Activated CD4-positive, alpha-beta T cell treated with anti-CD3 and anti-CD28 coated beads, Interleukin-2, Interleukin-6, amounts not matched to agents 100 ng/mL and 50 ng/mL, durations not matched to agents 16 hours and 8 hours (primary cell): ENCODE measurements at places on chromosomes 5 and 9.

DNA sequence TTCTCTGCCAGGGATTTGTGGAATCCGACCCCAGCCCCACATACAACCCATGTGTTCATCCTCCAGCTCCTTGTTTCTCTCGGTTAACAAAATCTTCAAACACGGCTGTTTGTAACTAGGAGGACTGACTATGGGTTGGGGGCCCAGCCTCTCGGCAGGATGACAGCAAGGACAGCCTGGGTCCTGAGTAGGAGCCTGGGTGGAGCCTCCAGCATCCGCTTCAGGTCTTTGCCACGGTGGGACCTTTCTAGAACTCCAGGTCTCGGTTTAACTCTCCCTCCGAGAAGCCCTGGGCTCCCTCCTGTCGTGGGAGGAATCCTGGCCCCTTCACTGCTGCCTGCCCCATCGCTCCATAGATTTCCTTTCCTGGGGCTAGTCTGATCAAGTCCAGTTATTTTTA, 248.5 kb downstream of the PBX3 start:
- no peak for DNase-seq

- no peak for DNase-seq
Measured at GRCh38 chr9:95770653-95771131, 104.8 kb upstream of the ERCC6L2 start.

DNA sequence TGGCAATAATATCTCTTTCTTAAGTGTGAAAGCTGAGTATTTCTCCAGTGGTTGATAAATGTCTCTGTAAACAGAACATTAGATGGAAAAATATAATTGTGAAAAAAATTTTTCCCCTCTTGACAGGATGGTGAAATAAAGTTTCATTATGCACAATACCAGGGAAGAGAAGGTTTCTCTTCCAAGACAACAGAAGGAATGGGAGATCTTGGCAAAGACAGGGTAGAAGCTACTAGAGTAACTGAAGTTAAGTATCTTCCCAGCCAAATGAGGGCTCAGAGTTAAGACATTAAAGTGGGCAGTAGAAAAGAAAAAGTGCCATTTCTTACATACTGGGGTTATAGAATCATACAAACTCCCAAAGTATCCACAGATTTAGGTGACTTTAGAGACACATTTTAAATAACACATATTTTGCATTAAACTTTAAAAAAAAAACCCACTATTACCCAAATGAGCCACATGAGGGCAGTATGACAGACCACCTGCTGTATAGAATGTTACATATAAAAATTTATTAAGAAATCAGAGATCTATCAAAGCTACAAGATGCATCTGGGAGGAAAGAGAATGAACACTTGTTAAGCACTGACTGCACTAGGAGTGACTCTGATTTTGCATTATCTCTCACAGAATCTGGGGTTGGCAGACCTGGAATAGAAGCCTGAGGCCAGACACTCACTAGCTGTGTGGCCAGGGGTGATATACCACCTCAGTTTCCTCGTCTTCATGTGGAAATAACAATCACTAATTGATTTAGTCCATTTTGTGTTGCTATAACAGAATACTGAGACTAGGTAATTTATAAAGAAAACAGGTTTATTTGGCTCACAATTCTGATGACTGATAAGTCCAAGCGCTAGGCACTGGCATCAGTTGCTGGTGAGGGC, 98.5 kb downstream of the ARSB start:
- DNase-seq, result no peak

- peak; percentile 82 for DNase-seq
Measured at GRCh38 chr5:178234750-178235587, 2.4 kb upstream of the PHYKPL start.

DNA sequence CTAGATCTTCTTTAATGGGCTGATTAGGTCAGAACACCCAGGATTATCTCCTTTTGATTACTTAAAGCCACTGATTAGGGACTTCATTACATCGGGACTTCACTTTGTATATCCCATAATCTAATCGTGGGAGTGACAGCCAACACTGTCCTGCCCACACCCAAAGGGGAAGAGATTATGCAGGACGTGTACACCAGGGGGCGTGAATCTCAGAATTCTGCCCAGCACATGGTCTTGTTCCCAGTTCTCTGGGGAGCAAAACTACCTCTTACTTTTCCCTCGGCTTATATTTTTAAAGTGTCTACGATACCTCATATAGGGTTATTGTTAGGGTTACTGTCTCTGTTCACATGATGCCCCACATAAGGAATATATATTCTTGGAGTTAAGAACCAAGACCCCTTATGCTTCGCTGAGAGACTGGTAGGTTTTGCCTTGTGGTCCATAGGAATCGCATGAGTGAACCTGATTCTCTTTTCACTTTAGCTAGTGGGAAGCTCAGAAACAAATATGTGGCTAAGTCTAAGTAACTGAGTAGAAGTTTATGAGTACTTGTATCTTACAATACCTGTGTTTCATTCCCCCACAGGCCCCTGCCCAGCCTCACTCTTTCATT, 192.7 kb downstream of the GNA14 start:
- peak; percentile 61 for DNase-seq

- peak; percentile 84 for DNase-seq
Measured at GRCh38 chr9:91423785-91424402, at the start of gene NFIL3. Gene NFIL3 (minus strand): TSS chr9:91423832. CDS start chr9:91410734, 13,098 bp downstream.

- DNase-seq, result no peak
Measured at GRCh38 chr5:159050316-159051143, 49.2 kb downstream of the EBF1 start.

GRCh38 chr5:128220841-128221240, 137.3 kb downstream of the SLC12A2 start:
- DNase-seq, result no peak

DNA sequence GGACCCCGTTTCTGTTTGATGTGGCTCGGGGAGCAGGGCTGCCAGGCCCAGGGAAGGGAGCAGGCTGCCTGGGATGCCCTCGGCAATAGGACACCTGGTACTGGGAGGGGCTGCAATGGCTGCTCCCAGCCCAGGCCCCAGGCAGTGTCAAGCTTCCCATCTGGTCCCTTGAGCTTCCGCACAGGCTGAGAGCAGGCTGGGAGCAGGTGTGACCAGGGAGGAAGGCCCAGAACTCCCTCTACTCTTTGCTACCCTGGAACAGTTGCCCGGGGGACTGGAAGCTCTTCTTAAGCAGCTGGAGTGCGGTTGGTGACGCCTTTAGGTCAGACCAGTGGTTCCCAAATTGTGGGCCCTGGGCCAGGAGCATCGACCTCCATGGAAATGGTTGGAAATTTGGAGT, 186.9 kb downstream of the GADD45G start:
- DNase-seq, result no peak

- DNase-seq, result no peak
Measured at GRCh38 chr5:123819386-123819785, 307.4 kb downstream of the CSNK1G3 start.

- DNase-seq, result no peak
Measured at GRCh38 chr5:79961716-79962574, 29.1 kb downstream of the MTX3 start.

- DNase-seq, result no peak
Measured at GRCh38 chr9:20014168-20014567, 225.3 kb upstream of the SLC24A2 start.

GRCh38 chr9:27489087-27489876, 34.8 kb upstream of the IFNK start:
- no peak for DNase-seq

DNA sequence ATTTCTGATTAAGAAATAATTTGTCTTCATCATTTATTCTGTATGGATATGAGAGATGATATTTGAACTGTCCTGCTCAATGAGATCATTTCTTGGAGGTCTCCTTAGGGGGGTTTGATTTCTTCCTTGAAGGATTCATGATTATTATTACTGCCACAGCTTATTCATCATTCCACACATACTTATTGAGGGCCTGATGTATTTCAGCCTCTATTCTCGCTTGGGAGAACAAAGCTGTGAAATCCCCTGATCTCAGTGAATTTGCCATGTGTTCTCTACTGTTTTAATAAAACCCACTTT, 36.9 kb downstream of the PARP8 start:
- DNase-seq, result no peak

DNA sequence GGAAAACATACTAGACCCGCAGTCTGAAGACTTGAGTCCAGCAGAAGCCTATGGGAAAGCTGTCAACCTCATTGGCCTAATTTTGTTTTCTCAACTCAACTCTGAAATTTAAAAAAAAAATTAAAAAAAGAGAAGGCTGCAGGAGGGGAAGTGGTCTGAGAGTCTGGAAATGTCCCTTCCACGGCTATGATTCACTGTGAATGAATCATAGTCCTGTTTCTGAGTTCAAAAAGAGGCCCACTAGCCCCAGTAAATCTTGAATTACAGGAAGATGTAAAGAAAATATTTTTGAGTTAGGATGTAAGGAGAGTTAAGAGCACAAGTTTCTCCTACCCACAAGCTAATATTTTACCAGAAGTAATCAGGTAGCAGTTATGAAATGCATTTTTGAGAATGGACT, 565.5 kb upstream of the DMAC1 start:
- DNase-seq, result peak; percentile 42

DNA sequence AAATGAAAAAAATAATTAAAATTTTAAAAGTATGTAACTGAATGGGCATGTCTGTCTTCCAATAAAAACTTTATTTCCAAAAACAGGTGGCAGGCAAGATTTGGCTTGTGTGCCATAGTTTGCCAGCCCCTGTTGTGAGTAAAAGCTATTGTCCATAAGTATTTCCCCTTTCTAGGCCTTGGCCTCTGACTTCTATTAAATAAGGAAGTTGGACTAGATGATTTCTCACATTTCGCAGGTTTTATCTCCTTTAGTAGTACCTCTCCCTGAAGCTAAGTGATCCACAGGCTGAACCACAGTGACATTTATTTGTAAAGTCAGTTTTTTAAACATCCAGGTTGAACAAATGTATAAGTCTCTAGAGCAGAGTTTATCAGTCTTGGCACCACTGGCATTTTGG, 41.3 kb downstream of the RECK start:
- no peak for DNase-seq

- DNase-seq, result no peak
Measured at GRCh38 chr5:78756858-78757257, 108.3 kb upstream of the LHFPL2 start.

GRCh38 chr5:69048230-69048629, 45.6 kb upstream of the SLC30A5 start:
- DNase-seq, result peak; percentile 12
